Amniotic epithelial cell (primary cell): ENCODE measurements at places on chromosomes 13 and 19.
A peak's percentile ranks its signal among the peaks of the same experiment; 100 is the strongest.

DNA sequence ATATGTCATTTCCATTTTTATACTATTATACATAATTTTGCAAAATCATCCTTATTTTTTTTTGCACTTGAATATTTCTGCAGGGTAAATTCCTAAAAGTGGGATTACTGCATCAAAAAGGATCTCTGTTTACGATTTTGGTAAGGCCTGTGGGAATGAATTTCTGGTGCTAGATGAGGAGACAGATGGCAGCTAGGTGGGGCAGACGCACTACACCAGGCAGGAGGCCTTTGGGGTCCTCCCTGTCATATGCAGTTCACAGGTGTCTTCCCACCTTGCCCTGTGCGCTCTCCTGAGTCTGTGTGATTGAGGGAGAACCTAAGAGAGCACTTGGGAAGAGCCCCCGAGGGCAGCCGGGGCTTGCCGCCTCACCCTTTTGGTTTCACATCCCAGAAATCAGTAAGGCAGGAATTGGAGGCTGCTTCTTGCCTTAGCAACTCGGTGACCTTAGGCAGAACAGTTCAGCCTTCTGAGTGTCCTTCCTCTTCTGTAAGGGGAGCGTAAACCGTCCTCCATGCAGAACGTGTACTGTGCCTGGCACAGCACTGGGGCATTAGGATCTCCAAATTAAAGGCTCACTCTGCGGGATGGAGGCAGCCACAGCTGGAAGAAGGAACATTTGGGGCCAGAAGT is 13.4 kb upstream of the GJB2 start:
- no peak for DNase-seq

DNA sequence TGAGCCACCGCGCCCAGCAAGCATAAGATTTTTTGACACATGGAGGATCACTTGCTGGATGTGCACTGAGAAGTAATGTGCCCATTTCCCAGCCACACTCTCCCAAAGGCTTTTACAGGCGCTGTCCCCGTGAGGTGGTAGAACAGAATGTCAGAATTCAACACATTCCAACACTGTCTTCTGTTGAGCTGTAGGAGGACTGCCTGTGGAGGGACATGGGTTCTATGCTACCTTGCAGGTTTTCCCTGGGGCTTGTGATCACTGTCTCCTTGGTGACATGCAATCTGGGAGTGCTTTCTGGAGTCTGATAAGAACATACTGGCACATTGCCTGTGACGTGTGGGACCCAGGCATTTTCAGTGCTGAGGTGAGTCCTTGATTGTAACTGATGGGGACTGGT is 38.5 kb downstream of the DPRX start:
- DNase-seq: no peak

GRCh38 chr19:35030257-35031071 is at the start of gene SCN1B:
TSS of gene SCN1B (plus strand) at chr19:35030470. CDS start at chr19:35030821, 351 bp downstream.
- DNase-seq: peak; percentile 55

GRCh38 chr13:77893066-77893465 is 25.6 kb downstream of the EDNRB start:
- no peak for DNase-seq

DNA sequence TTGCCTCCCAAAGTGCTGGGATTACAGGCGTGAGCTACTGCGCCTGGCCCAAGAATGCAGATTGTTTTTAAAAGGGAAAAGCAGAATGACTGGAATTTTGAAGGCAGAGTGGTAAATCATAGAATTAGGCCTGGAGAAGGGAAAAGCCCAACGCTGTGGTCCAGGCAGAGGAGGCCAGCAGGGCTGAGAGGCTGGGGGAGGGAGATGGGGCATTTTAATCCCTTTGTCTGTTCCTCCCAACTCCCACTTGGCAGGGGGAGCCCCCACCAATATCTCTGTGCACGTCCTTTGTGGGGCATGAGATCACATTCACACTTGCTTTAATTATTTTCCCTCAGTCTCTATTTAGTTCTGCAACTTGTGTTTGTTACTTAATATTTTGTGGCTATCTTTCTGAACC is 54.4 kb upstream of the RANBP3 start:
- peak; percentile 37 for DNase-seq

GRCh38 chr13:71517004-71517403 is 350.0 kb downstream of the DACH1 start:
- no peak for DNase-seq

GRCh38 chr19:42872608-42873007 is 6.9 kb downstream of the PSG1 start:
- no peak for DNase-seq

DNA sequence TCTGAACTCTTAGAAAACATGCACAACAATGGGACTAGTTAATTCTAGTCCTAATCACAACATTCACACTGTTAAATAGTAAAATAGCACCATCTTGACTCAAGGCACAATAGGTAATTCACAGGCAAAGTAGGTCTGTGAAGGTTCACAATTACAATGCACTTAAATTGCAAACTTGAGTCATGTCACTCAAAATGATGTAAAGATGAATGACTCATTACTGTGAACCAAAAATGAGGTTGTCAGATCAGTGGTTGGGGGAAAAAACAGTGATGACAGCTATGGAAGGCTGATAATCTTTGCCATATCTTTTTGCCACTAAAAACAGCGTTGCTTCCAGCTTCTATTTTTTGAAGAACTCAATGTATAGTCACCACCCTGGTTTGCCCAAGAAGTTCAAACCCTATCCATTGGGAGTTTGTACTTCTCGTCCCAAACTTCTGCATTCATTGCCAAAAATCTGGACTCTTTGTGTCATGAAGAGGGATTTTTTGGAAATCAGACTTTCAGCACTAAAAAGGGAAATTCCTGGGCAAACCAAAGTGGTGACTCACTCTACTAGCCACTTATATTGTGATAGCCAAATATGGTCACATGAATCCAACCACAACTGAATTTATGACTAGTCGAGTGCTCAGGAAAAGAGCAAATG is 200.9 kb upstream of the TMTC4 start:
- DNase-seq: peak; percentile 93

DNA sequence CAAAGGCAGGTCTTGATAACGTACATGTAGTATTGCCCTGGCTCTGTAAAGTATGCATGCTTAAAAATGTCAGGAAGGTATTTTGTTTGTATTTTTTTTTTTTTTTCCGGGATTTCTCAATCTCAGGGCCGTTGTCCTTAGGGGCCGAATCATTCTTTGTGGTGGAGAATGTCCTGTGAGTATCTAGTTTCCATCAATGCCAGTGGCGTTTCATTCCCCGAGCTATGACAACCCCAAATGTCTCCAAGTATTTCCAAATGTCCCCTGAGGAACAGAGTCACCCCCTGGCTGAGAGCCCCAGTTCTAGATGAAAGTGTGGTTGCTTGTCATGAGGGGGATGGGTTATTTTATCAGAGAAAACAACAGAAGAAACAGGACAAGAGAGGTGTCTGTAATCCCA is 68.7 kb downstream of the ACSBG2 start:
- peak; percentile 42 for DNase-seq

DNA sequence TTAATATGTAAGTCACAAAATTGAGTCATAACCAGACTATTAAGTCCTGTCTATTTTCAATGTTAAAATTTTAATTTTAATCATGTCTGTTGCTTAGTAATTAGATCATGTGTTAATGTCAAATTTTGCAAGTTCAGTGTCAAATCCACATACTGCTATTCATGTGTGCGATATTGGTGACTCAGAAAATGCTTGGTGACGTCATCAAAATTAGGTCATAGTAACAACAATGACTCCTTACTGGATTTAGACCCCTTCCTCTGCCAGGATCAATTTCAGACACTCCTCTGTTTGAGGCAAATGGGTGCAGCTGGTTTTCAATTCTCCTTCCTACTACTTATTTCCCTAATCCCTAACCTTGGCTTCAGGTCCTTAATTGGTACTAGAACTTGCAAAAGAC is 1394.3 kb upstream of the SLC10A2 start:
- DNase-seq: peak; percentile 22

- DNase-seq: no peak
Measured at GRCh38 chr19:51136851-51137551, 5.1 kb upstream of the SIGLEC7 start.

DNA sequence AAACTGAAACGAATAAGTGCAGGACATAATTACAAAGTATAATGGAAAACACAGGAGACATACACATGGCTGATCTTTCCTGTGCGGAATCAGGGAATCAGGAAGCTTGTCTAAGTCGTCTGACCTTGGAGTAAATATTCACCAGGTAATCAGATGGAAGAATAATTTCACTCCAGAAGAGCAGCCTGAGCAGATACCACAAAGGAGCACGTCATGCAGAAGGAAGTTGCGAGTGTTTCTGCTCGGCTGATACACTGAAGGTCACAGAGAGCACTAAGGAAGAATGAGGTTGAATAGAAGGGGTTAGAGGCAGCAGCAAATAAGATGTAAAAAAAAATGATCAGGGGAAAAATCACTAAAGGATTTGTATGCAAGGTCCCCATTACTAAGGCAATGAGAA is 122.3 kb upstream of the GPC6 start:
- no peak for DNase-seq

DNA sequence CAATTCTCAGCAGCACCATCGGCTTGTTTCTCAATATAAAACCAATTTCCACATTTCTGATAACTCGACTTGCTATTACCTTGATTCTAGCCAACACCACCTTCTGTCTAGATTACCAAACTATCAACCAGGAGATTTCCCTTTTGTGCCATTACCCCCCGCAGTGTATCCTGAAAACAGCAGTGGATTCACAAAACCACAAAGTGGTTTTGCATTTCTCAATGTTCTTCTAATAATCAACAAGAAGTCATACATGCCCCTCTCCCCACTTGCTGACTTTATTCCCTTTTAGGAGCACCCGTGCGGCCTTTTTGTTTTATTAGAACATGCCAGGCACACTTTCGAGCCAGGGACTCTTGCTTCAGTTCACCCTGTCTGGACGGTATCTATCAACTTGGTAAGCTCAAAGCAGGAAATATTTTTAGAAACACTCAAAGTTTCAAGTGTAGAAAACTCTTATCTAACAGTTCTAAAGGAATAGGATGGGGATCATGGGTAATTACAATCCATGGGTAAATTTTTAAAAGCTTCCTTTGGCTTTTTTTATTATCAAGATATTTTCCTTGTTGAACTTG is 967.4 kb downstream of the EFNB2 start:
- peak; percentile 51 for DNase-seq
